ENCODE measurements at places on chromosomes 13 and 19.
A peak's percentile ranks its signal among the peaks of the same experiment; 100 is the strongest.

- DNase-seq = no peak
Observed at GRCh38 chr19:17861542-17862402, 2.1 kb downstream of the RPL18A start.

- no peak for DNase-seq
Observed at GRCh38 chr19:55493645-55494171, 5.5 kb downstream of the SSC5D start.

GRCh38 chr13:111941845-111942447 is 125.0 kb upstream of the SOX1 start:
- no peak for DNase-seq

- DNase-seq = no peak
Observed at GRCh38 chr13:106850973-106851650, 283.2 kb upstream of the ARGLU1 start.

- DNase-seq = no peak
Observed at GRCh38 chr19:28403690-28404089, 809.3 kb downstream of the UQCRFS1 start.

DNA sequence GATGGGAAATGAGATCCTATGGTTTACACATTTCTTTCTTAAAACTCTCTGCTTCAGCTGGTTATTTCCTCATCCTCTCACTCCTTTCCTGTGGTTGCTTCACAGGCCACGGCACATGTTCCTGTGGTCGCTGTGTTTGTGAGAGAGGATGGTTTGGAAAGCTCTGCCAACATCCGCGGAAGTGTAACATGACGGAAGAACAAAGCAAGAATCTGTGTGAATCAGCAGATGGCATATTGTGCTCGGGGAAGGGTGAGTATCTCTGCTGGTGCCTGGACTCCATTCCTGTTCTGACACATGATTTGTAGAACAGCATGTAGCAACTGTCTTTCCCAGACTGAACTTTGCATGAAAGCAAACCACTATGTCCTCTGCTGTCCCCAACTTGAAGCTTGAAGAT is 254.2 kb downstream of the ITGBL1 start:
- DNase-seq = peak; percentile 80

DNA sequence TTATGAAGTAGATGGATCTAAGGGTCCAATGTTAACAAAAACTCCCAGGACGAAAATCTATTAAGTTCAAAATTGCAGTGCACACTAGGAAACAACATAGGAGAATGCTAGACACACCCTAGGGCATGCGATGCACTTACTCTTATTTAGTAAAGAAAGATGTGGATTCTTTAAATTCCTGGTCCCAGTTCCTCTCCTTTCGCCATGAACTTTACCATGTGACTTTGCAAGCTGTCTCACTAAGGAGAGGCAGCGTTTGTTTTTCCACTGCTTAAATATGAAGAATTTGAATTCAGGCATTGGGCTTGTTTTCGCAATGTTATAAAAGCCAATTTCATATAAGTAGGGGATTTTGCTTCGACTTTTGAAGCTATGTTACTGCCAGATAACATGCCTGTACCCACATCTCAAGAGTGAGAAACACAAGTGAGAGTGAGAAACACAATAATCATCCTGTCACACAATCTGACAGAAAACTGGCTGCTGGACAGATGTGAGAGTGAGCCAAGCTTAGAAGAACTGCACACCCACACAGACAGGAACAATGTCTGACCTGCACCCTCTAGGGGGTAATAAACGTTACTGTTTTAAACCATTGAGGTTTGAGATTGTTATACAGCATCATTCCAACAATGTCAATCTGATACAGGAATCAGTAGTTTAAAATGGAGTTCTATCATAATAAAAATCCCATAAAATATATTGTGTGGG is 1308.4 kb downstream of the SLITRK5 start:
- DNase-seq = no peak

GRCh38 chr13:45928843-45929242 is 77.3 kb upstream of the SIAH3 start:
- no peak for DNase-seq

GRCh38 chr19:14150770-14151661 is 14.6 kb upstream of the ASF1B start:
- DNase-seq = no peak

DNA sequence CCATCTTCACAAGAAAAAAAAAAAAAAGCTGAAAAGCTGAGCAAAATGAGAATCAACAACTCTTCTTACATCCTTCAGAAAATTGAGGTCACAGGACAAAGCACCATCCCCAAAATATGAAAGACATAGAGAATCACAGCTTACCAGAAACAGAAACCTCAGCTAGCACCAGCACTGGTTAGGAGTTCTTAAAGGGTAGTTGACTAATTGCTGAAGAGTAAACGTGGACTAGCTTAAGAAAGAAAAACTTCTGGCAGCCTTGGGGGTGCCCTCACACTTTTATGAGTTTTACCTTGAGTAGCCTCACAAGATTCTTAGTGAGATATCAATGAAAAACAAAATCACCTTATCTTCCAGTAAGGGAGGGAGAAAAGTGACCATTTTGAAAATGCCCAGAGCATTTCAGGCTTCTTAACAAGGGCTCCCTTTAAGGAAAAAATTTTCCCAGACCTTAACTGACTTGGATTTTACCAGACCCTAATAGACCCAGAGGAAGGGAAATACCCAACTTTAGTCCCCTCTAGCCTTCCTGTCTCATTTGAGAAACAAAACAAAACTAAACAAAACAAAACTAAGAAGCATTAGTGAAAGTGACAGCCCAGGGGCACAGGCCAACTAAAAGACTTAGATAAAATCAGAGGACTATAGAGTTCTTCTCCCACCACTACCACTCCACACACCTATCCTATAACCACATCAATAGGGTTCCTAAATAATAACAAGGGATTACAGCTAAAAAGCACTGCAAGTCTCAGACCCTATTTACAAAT is 888.6 kb downstream of the DIAPH3 start:
- no peak for DNase-seq

DNA sequence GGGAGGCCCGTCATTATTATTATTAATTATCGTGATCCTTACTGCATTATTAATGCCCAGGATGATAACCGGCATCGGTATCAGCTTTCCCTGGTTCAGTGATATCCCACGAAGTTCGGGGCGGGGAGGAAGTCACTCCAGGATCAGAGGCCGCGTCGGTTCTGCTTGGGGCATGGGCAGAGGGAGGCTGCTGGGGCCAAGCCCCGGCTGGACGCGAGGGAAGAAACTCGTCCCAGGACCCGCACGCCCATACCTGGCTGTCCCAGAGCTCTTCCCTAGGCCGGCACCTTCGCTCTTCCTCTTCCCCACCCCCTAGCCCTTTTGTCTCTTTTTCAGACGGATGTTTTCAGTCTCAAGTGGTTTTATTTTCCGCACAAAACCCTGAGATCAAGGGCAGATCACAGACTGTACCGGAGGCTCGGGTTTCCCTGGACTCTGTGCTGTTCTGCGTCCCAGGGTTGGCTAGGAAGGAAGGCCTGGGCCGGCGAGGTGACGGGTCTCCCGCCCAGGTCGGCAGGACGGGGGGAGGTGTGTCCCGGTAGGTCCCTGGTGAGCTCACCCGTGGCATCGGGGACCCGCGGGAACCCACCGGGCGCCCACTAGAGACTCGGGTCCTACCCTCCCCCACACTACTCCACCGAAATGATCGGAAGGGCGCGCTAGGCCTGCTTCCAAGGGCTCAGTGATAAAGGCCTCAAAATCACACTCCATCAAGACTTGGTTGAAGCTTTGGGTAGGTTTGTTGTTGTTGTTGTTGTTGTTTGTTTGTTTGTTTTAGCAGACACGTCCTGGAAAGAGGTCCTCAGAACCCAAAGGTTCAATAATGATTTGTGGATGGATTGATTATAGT is 7.9 kb downstream of the ZIC2 start:
- DNase-seq = no peak
